Pulmonary artery endothelial cell (primary cell): ENCODE measurements at places on chromosomes 16 and 17. TPM values are rescaled to one million over a fixed set of nuclear protein-coding genes. Genes with fewer than 3 reads are reported as not detected.

Gene DYNLRB2
- 0.32 TPM in 1 of 2 replicates, not detected in the other for total RNA-seq

Gene JPH3
- total RNA-seq = 0.04 and 0.13 TPM in 2 replicates

Gene ARSG
- 2.3 and 3.0 TPM in 2 replicates for total RNA-seq

Gene CLDN7
- 20.7 and 26.8 TPM in 2 replicates for total RNA-seq

Gene CCDC43
- total RNA-seq = 42.3 and 54.3 TPM in 2 replicates

Gene TPSB2
- not detected in 2 replicates for total RNA-seq

Gene PRSS27
- total RNA-seq = 0.07 and 0.33 TPM in 2 replicates

Gene CTRB2
- total RNA-seq = not detected in 2 replicates

Gene RRAD
- 0.59 and 0.60 TPM in 2 replicates for total RNA-seq

Gene CLEC18A
- 0.13 and 0.53 TPM in 2 replicates for total RNA-seq

Gene TEX19
- total RNA-seq = 0.11 TPM in 1 of 2 replicates, not detected in the other

Gene MYOCD
- total RNA-seq = not detected in 2 replicates

Gene TBC1D3B
- total RNA-seq = 0.60 and 0.86 TPM in 2 replicates

Gene HCRT
- total RNA-seq = not detected in 2 replicates

Gene C17orf113
- 0.11 and 0.26 TPM in 2 replicates for total RNA-seq

Gene SHBG
- total RNA-seq = 0.13 TPM in 1 of 2 replicates, not detected in the other

Gene NSF
- 44.6 and 50.9 TPM in 2 replicates for total RNA-seq

Gene RNF112
- total RNA-seq = 0.07 TPM in 2 replicates

Gene CEMP1
- not detected in 2 replicates for total RNA-seq

Gene C16orf54
- not detected in 2 replicates for total RNA-seq

Gene CIBAR2
- not detected in 2 replicates for total RNA-seq
